Kidney (tissue), 22 donors: ENCODE measurements at places on chromosomes 4 and X. TPM values are rescaled to one million over a fixed set of nuclear protein-coding genes. Genes with fewer than 3 reads are reported as not detected.

The MAGEE2 gene
- polyA plus RNA-seq = 0.34 TPM

The FAM241A gene
- 1.9 TPM for polyA plus RNA-seq

DNA sequence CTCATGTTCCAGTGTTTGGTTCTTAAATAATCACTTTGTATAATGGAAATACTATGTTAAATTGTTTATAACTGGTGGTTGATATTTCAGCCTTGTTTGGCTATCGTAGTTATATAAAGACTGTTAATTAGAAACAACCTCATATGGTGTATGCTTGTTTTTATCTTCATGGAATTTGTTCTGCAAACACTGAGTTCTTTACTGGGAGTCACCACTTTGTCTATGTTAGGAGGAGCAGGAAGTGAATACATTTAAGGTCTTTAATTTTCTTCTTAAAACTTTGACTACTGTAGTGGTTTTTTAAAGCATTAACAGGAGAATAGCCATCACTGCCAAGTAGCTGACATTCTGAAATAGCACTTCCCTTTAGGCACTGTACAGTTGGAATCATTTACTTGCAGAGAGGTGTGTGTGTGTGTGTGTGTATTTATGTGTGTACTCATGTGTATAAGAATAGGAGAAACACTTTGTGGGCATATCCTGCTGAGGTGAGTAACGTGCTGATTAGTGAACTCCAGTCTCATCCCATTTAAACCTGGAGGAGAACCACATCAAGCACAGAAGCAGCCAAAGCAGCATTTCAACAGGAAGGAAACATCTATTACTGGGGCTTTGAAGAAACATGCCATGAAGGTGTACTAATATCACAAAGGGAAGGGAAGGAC lies 37.8 kb downstream of the TET2 start:
- peak; percentile 19 for DNase-seq

The PTCHD1 gene
- not detected for polyA plus RNA-seq

- no peak for DNase-seq
These were observed 60.4 kb downstream of the SUPT20HL2 start for GRCh38 chrX:24253469-24253868.

DNA sequence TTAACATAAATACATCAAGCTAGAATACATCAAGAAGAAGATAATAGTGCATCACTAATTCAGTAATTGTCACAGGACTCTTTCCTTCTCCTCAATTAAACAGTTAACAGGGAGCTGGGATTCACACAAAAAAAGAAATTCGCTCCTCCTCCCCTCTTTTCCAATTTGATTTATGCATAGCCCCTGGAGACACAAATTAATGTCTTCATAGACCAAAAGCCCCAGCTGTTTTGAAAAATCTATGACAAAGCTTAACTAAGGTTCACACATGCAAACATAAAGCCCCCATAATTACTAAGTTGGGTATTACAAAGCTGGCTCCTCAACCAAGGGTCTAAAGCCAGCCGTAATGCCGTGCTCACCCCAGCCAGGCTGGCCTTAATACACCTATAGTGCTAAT lies 61.2 kb downstream of the ENOX2 start:
- DNase-seq = no peak

The ARX gene
- 0.13 TPM for polyA plus RNA-seq

The REELD1 gene
- polyA plus RNA-seq = 0.58 TPM

The COX7B gene
- 1,977 TPM for polyA plus RNA-seq

The PAGE2 gene
- polyA plus RNA-seq = not detected

GRCh38 chr4:39470402-39470801 lies 11.5 kb downstream of the LIAS start:
- no peak for DNase-seq

- DNase-seq = no peak
These were observed 5.6 kb downstream of the GAK start for GRCh38 chr4:926538-926937.

The FHL1 gene
- polyA plus RNA-seq = 44.0 TPM

DNA sequence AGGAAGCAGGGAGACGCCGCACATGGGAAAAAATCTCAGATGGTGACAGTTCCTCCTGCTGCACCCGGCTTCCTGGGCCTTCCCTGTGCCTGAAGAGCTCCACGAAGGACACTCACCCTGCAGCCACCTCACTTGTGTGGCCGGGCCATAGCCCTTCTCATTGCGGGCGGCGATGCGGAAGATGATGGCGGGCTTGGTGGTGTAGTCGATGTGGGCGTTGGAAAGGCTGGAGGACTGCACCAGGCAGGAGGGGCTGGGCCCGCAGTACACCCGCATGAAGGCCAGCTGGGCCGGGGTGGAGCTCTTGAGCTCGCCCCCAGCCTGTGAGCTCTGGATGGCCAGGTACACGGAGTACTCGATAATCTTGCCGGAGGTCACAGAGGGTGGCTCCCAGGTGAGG lies 5.7 kb upstream of the RENBP start:
- no peak for DNase-seq

The NUP62CL gene
- polyA plus RNA-seq = 9.8 TPM

DNA sequence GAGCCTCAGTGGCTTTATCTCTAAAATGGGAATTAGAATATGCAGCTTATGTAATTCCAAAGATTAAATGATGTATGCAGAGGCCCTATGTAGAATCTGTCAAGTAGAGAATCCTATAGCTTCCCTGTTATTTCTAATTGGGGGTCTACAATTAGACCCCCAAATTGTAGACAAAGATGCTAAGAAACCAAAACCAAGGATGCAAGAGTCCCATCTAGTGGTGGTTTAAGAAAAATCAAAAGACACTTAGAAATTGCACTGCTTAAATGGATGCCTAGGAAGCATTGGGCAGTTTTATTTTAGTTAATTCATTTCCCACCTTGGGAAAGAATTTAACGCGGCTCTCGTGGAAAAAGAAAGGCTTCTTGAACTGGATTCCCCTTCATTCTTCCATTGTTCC lies 115.2 kb downstream of the GABRA2 start:
- DNase-seq = no peak

- DNase-seq = no peak
These were observed 143.5 kb upstream of the HPGD start for GRCh38 chr4:174665799-174666198.

DNA sequence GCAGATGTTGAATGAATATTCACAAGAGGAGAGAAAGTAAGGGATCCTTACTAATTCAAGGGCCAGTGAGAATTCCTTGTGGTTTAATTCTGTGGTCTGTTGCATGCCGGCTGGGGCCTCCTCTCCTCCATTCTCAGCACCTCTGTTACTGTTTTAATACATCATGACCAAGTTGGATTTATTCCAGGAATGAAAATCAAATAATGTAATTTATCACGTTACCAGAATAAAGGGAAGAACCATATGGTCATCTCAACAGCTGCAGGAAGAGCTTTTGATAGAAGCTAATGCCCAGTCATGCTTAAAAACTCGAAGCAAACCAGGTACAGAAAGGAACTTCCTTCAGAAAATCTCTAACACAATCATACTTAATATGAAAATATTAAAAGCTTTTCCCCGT lies 54.1 kb downstream of the GRK4 start:
- no peak for DNase-seq

DNA sequence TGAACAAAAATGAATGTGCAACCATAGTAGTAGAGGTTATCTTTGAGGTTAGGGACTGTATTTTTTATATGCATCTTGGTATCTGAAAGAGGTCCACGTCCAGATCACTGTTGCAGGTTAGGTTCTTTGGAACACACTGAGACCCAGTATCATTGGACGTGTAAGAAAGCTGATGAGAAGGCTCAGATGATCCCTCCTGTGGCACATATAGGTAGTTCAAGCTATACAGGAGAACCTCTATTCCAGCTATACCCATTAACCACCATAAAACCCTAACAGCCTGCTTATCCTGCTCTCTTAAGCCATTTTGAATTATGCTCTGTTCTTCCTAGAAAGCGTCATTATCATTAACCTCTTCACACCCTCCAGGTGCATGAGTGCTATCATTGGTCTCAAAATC lies 930.7 kb upstream of the HS3ST1 start:
- DNase-seq = no peak

DNA sequence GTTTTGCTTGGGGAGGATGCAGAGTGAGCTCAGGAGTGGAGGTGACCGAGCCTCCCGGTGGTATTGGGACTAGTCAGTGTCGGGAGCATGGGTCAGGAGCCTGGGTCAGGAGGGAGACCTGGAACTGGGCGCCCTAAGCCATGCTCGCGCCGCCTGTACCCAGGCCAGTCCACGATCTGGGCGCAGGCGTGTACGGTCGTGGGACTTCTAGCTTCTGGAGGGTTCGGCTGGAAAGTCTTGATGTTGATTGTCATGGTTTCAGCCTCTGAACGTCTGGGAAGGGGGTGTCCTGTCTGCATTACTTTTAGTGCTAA lies 244 bp downstream of the EIF2S3 start:
- no peak for DNase-seq

DNA sequence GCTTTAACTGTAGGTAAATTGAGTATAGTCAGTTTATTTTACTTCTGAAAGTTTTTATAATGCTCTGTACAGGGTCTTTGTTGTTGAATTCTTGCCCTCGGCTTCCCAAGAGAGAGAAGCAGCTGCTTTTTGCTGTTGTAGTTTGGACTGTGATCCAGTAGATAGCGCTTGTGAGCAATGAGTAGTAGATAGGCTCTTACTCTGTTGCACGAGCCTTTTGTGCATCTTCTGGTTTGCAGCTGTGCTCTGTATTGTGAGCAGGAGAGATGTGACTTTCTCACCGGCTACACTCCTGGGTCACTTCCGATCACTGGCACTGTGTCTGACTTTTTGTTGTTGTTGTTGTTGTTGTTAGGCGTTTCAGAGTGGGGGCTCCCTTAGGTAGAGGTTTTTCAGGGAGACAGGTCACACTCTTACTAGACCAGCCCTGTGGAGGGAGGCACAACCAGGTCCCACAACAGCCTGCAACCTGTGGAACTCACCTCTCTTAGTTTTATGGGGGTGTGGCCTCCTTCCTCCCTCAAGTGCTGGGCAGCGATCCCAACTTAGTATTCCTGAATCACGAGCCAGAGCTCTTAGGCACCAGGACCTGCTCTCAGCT lies 822.1 kb upstream of the GALNTL6 start:
- DNase-seq = peak; percentile 63

DNA sequence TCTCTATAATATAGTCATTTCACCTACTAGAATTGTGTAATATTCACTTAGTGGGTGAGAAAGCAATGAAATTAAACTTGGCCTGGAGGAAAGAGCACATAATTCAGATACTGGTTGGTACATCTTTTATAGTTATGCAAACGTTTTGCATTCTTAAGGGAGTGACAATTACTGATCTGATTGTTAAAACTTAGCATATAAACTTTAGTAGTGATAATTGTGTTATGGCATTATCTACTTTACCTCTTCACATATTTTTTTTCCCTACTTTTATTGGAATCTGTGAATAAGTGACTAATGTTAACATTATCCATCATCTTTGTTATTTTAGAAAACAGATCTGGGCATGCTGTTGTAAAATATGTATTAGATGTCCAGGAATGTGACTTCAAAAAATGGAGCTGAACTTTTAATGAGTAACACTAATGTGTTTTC lies 217.4 kb upstream of the GIMD1 start:
- no peak for DNase-seq

GRCh38 chr4:3119464-3119863 lies 45.0 kb downstream of the HTT start:
- no peak for DNase-seq

DNA sequence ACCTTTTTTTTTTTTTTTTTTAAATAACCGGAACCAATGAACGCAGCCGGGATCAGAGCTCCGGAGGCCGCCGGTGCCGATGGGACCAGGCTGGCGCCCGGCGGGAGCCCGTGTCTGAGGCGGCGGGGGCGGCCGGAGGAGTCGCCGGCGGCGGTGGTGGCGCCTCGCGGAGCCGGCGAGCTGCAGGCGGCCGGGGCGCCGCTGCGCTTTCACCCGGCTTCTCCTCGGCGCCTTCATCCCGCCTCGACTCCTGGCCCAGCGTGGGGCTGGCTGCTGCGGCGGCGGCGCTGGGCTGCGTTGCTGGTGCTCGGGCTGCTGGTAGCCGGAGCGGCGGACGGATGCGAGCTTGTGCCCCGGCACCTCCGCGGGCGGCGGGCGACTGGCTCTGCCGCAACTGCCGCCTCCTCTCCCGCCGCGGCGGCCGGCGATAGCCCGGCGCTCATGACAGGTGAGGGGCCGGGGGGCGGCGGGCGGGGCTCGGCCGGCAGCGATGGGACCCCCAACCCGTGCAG lies 337 bp downstream of the STIM2 start:
- DNase-seq = peak; percentile 89

- DNase-seq = no peak
These were observed 16.5 kb upstream of the FGFR3 start for GRCh38 chr4:1776521-1777161.
